ENCODE measurements at places on chromosomes 2 and 18. TPM values are rescaled to one million over a fixed set of nuclear protein-coding genes. Genes with fewer than 3 reads are reported as not detected.

The ACMSD gene
- polyA plus RNA-seq: not detected

The ATP6V1B1 gene
- polyA plus RNA-seq: 1.4 TPM

The C2orf72 gene
- polyA plus RNA-seq: 0.24 TPM

The SOWAHC gene
- 3.2 TPM for polyA plus RNA-seq

The UBE2F gene
- 59.8 TPM for polyA plus RNA-seq

The FAP gene
- 74.1 TPM for polyA plus RNA-seq

The OR6B2 gene
- not detected for polyA plus RNA-seq

The KLHL30 gene
- 0.03 TPM for polyA plus RNA-seq

The SERPINB13 gene
- not detected for polyA plus RNA-seq

The CRIM1 gene
- 285 TPM for polyA plus RNA-seq

The FNDC4 gene
- 11.1 TPM for polyA plus RNA-seq

The CHRNG gene
- polyA plus RNA-seq: not detected

The MAL gene
- polyA plus RNA-seq: not detected

The ANKRD30B gene
- polyA plus RNA-seq: not detected

The ANO7 gene
- polyA plus RNA-seq: 3.4 TPM

The CYS1 gene
- polyA plus RNA-seq: 0.12 TPM

The IL37 gene
- polyA plus RNA-seq: 0.15 TPM

The ST6GAL2 gene
- polyA plus RNA-seq: not detected

The DSC3 gene
- 0.01 TPM for polyA plus RNA-seq

The REG3A gene
- polyA plus RNA-seq: not detected

The GREB1L gene
- polyA plus RNA-seq: 0.01 TPM

The RFTN2 gene
- 0.44 TPM for polyA plus RNA-seq

The ACTG2 gene
- polyA plus RNA-seq: 887 TPM

The MAPK4 gene
- polyA plus RNA-seq: not detected

The HRH4 gene
- not detected for polyA plus RNA-seq

The MEP1B gene
- not detected for polyA plus RNA-seq

The C2orf78 gene
- polyA plus RNA-seq: not detected

The IL36G gene
- polyA plus RNA-seq: not detected

The TCF23 gene
- polyA plus RNA-seq: not detected

The SDC1 gene
- 28.3 TPM for polyA plus RNA-seq

The FEV gene
- polyA plus RNA-seq: not detected

The M1AP gene
- 0.03 TPM for polyA plus RNA-seq

The FAM210A gene
- 9.8 TPM for polyA plus RNA-seq

The TMEM185B gene
- polyA plus RNA-seq: 26.1 TPM

The PAIP2B gene
- polyA plus RNA-seq: 0.15 TPM

The AGXT gene
- not detected for polyA plus RNA-seq

The RBM44 gene
- 0.14 TPM for polyA plus RNA-seq

The EFR3B gene
- polyA plus RNA-seq: 0.36 TPM

The LIMS3 gene
- polyA plus RNA-seq: 0.99 TPM

The OTX1 gene
- polyA plus RNA-seq: 0.03 TPM

The MOCOS gene
- 1.1 TPM for polyA plus RNA-seq

The TTC21B gene
- polyA plus RNA-seq: 8.0 TPM

The SCN7A gene
- 0.39 TPM for polyA plus RNA-seq

The PDCD1 gene
- polyA plus RNA-seq: not detected

The MEIS1 gene
- 51.8 TPM for polyA plus RNA-seq

The PID1 gene
- polyA plus RNA-seq: 1.1 TPM

The BCL11A gene
- polyA plus RNA-seq: 1.0 TPM

The POTEE gene
- 0.02 TPM for polyA plus RNA-seq

The CMPK2 gene
- polyA plus RNA-seq: 0.11 TPM

The GCKR gene
- polyA plus RNA-seq: 0.55 TPM

The TUBA4B gene
- not detected for polyA plus RNA-seq

The DSEL gene
- polyA plus RNA-seq: 16.8 TPM

The CNDP1 gene
- not detected for polyA plus RNA-seq

The CD226 gene
- 0.07 TPM for polyA plus RNA-seq

The RGPD4 gene
- polyA plus RNA-seq: not detected

The INPP5D gene
- 0.09 TPM for polyA plus RNA-seq

The STAT4 gene
- 0.47 TPM for polyA plus RNA-seq

The SP3 gene
- polyA plus RNA-seq: 19.9 TPM

The SCYGR4 gene
- polyA plus RNA-seq: not detected

The MAPRE3 gene
- 20.3 TPM for polyA plus RNA-seq
